Left ventricle myocardium superior (tissue), 1 donor: ENCODE measurements at places on chromosomes 11 and 22. TPM values are rescaled to one million over a fixed set of nuclear protein-coding genes. Genes with fewer than 3 reads are reported as not detected.
A peak's percentile ranks its signal among the peaks of the same experiment; 100 is the strongest.

GRCh38 chr22:43239956-43240355 is 53.0 kb upstream of the TTLL12 start:
- DNase-seq: no peak

Gene FOLH1
- total RNA-seq: not detected

GRCh38 chr11:14119357-14119756 is 156.8 kb downstream of the SPON1 start:
- no peak for DNase-seq

- DNase-seq: no peak
Observed at GRCh38 chr11:8352876-8353505, 89.3 kb upstream of the LMO1 start.

GRCh38 chr11:102184269-102184987 is 74.2 kb downstream of the YAP1 start:
- no peak for DNase-seq

DNA sequence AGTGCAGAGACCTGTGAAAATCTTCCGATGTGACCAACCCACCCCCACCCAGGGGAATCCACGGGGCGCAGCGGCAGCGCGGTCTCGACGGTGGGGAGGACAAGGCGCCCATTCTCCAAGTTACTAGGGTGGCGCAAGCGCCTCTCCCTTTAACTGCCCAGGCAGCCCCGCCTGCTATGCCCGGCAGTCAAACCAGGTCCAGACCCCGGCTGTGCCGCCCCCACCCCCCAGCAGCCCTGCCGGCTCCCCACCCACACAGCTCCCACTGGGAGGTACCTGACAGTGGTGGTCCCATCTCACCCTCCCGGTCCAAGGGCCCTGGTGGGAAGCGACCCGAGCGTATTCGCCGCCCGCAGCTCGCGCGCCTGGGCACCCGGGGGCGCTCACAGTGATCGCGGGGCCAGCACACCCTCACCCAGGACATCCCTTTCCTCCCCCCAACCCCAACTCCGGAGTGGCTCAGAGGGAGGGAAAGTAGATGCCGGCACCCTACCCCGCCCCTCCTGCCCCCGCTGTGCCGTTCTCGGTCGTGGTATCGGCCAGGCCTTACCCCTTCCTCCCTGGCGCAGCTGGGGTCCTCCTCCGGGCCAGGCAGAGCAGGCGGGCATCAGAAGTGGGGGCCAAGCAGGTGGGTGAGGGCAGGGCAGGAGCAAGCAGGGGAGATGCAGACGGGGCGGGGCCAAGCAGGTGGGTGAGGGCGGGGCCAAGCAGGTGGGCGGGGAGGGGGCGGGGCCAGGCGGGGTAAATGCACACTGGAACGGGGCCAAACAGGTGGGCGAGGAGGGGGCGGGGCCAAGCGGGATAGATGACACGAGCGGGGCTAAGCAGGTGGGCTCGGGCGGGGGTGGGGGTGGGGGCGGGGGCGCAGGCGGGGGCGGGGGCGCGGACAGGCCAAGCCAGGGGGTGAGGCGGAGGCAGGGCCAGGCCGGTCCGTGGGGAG is at the start of gene TRPM5:
Gene TRPM5 (minus strand): TSS at position 634 of the 940 bp plus-strand sequence. CDS start 21,478 bp downstream, outside the sequence.
- peak; percentile 42 for DNase-seq

GRCh38 chr11:34161812-34162492 is 56.5 kb downstream of the NAT10 start:
- DNase-seq: no peak

DNA sequence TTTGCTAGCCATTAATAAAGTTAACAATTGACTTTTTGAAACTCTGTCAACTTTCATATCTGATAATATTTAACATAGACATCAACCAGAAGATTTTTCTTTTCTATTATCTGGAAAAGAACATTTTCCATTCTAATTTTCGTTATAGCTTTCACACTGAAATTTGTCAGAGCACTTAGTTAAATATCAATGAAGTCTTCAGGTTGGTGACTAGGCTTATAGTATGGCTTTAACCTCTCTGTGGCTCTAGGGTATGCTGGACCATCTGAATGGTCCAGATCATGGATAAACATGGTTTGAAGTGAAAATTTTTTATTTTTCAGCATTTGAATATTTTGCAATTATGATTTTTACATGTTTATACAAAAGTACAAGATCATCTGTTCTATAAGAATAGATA is 548.1 kb downstream of the CNTN5 start:
- DNase-seq: no peak

Gene ZP1
- total RNA-seq: not detected

- no peak for DNase-seq
Observed at GRCh38 chr22:43476341-43476740, 64.5 kb downstream of the MPPED1 start.

Gene OR51T1
- total RNA-seq: not detected

Gene C2CD2L
- total RNA-seq: 9.6 TPM

Gene SYT7
- 32.5 TPM for total RNA-seq

DNA sequence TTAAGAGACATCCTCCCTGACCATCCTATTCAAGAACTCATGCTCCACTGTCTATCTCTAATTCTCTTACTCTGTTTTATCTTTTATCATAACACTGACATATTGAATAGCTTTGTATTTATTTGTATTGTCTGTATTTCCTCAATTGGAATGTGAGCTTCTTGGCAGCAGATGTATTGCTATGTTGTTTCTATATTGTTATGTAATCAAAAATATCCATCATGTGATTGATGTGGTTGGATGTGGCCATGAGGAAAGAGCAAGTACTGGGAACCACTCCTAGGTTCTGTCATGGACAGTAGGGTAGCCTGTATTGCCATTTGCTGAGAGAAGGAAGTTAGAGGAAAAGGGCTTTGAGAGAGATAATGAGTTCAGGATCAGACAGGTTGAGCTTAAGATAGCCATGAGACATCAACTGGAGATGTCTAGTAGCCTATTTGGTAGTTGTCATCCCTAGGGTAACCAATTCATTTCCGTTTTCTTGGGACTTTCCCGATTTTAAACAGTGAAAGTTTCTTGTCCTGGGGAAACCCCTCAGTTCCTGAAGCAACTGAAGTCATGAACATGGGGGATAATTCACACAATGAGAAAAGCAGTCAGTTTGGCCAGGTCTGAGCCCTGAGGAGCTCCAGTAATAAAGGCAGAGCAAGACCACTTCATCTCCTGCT is 404.5 kb downstream of the INSC start:
- no peak for DNase-seq

DNA sequence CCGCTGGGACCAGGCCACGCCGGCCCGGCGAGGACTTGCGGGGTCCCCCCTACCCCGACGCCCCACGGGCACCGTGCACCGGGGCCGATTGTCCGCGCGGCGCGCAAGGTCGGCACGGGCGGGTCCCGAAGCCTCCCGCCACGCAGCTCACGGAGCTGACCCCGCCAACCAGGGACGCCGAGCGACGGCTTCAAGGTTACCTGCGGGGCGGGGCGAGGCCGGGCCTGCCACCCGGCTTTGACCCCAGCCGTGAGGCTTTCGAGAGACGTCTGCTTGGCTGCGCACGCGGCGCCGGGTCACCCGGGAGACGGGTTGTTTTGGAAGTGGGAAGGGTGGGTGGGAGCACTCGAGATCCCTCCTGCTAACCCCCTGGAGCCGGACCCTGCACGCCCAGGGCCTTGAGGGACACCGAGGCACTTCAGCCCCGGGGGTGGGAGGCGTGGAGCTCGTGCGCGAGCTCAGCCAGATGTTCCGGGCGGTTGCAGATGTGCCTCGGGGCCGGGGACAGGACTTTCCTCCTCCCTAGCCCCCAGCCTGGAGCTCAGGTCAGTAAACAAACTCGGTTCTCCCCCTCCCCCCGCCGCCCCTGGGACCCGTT is 3.2 kb upstream of the WNT11 start:
- DNase-seq: peak; percentile 69

DNA sequence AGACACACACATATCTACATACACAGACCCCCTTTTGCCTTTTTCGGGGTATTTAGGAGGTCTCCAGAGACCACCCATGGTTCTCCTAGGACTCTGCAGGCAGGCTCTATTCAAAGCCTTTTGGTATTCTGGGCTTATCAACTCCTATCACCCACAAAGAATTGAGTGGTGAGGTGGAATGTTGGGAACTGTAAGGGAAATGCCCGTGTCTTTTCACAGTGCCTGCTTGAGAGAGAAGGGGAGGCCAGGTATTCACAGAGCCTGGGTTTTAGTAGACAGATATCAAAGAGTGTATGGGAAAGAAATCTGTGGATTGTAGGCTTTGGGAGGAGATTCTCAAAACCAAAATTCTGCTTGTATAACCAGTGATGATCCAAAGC is 44.0 kb upstream of the CSNK2A3 start:
- DNase-seq: no peak

Gene SLC25A17
- total RNA-seq: 3.3 TPM

Gene HEPHL1
- total RNA-seq: not detected

- peak; percentile 77 for DNase-seq
Observed at GRCh38 chr11:123560006-123560405, 94.4 kb downstream of the SCN3B start.

DNA sequence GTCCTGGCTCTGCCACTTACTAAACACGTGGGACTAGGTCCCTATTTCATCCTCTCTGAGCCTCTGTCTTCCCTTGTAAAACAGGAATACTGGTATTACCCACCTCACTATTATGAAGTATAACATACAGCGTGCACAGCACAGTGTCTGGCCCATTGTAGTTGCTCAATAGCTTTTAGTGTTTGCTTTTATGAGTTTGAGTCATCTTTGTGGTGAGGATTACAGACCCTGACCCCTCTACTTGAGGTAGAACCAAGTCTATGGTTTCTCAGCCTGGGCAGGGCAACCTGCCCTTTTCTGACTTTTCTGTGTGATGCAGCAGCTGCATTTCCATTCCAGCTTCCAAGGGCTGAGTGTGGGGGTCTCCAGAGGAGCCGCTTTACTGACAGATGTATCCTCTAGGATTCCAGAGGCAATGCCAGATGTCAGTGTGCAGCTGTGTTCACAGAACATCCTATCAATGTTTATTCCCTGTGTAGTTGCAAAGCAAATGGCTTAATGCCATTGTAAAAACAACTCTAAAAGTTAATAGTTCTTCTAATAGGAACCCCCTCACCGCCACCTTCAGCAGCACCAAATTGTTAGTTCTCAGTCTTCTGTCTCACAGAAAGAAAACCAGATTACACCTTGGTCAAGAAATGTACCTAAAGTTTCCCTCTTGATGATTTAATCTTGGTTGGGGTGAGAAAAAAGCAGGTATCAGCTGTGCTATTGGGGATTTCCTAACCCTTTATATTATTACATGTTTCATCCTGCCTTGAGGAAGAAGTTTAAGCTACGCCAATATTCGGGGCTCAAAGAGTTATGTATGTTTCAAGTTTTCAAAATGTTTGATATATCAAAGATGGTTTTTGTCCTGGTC is 16.8 kb downstream of the PRR5L start:
- no peak for DNase-seq

Gene PIM3
- total RNA-seq: 65.1 TPM
